ENCODE measurements at places on chromosomes 11 and 22. TPM values are rescaled to one million over a fixed set of nuclear protein-coding genes. Genes with fewer than 3 reads are reported as not detected.

The GLYATL2 gene
- total RNA-seq: 0.63 TPM

The JAM3 gene
- 41.5 TPM for total RNA-seq

The MYRF gene
- 5.5 TPM for total RNA-seq

The TAF6L gene
- total RNA-seq: 50.6 TPM

The LRRC56 gene
- total RNA-seq: 0.54 TPM

The CBLIF gene
- total RNA-seq: not detected

The C22orf42 gene
- total RNA-seq: 0.76 TPM

The TTLL8 gene
- not detected for total RNA-seq

The OR4D5 gene
- not detected for total RNA-seq

The VSIG10L2 gene
- not detected for total RNA-seq

The CTSW gene
- not detected for total RNA-seq

The AHNAK gene
- total RNA-seq: 2.1 TPM

Data from GM23338 (cell line).